ENCODE measurements at places on chromosomes 1 and 21.

GRCh38 chr21:33101300-33101911 is 31.5 kb downstream of the OLIG1 start:
- DNase-seq = no peak

GRCh38 chr1:25564777-25565574 is 21.6 kb downstream of the LDLRAP1 start:
- no peak for DNase-seq

DNA sequence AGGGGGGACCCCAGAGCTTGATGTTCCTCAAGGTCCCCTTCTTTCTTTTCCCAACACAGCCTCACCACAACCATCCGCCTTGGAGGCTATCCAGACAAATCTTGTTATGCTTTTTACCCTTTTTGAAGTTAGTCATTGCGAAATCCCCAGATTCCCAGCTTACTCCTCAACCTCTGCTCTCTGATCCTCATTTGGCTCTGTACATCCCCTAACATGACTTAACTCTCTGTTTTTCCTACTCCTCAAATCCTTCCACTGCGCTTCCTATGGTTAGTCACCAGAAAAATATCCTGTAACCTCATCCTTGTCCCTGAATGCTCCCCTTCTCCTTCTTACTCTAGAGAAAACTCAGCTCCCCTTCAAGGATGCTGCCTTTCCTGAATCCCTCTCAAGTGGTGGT is 189.1 kb upstream of the POU3F1 start:
- no peak for DNase-seq

DNA sequence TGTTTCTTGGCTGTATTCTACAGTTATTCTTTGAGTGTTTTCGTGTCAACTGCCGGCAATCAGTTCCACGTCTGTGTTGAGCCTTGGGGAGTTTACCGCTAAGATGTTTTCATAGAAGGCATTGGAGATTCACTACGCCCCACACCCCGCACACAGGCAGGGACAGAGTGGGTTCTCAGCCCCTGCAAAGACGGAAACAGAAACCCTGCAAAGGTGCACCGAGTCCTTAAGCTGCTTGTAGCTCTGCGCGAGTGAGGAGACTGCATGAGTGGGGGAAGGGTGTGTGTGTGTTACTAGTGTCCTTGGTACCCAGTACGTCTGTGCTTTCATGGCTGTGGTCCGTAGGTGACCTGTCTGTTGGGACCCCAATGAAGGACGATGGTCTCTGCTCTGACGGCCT is 1.9 kb downstream of the LHX4 start:
- no peak for DNase-seq

DNA sequence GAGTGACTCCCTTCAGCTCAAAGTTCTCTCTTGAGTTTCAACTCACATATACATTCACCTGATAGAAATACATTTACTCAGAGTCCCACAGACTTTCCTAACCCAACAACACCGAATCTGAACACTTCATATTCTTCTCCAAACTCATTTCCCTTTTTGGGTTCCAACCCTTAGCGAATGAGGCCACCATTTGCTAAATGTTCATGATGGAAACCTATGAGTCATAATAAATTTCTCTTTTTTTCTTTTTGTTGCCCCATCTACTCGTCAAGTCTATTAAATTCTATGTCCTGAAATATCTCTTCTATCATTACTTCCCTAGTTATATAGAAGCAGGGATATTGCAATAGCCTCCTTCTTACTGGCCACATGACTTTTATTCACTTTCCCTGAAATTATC is 100.1 kb downstream of the HLX start:
- no peak for DNase-seq

DNA sequence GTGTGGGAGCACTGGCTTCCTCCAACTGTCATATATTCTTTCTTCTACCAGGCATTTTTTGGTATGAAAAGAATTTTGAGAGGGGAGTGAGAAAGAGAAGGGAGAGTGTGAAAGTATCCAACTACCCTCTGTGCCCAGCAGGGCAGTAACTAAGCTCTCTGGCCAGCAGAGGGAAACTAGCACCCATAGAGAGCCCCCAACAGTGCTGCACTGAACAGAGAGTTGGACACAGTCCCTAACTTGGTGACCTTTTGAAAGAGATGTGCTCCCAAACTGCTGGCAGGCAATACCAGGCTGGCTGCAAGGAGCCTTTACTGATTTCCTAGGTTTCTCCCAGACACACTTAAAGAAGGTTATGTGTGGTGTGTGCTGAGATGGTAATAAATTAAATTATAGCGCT is 118.8 kb upstream of the PBX1 start:
- DNase-seq = peak; percentile 44

GRCh38 chr1:186965847-186966246 is 137.1 kb downstream of the PLA2G4A start:
- DNase-seq = no peak

GRCh38 chr1:117015724-117016123 is 14.2 kb downstream of the CD101 start:
- no peak for DNase-seq

Measured in SK-MEL-5 (cell line).